ENCODE measurements at places on chromosomes 12 and 14.
A peak's percentile ranks its signal among the peaks of the same experiment; 100 is the strongest.

DNA sequence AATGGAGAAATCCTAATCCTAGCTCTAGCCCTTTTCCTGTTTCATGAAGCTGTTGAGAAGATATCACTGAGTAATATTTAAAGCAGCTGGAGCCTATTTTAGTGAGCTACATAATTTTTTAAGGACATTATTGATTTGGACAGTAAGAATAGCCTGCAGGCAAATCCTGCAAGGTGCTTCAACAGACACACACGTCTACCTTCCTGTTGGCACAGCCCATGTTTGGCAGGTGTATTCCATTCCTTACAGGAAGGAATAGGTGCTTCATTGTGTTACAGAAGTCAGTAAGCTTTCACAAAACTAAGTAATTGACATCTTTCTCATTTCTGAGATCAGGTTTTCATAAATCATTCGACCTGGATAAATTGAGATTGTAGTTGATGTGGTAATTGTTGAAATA is 50.6 kb downstream of the FOXA1 start:
- DNase-seq: no peak

- DNase-seq: no peak
Measured at GRCh38 chr12:30268041-30268440, 427.6 kb downstream of the IPO8 start.

DNA sequence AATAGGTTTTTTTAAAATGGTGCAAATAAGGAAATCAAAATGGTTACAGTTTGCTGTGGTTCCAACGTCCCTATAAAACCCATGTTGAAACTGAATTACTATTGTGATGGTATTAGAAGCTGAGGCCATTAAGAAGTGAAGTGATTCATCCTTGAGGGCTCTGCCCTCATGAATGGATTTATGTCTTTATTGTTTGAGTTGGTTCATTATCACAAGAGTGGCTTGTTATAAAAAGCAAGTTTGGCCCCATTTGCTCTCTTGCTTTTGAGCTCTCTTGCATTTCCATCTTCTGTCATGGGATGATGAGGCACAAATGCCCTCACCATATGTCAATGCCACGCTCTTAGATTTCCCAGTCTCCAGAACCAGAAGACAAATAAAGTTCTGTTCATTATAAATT is 62.3 kb downstream of the PRKD1 start:
- no peak for DNase-seq

DNA sequence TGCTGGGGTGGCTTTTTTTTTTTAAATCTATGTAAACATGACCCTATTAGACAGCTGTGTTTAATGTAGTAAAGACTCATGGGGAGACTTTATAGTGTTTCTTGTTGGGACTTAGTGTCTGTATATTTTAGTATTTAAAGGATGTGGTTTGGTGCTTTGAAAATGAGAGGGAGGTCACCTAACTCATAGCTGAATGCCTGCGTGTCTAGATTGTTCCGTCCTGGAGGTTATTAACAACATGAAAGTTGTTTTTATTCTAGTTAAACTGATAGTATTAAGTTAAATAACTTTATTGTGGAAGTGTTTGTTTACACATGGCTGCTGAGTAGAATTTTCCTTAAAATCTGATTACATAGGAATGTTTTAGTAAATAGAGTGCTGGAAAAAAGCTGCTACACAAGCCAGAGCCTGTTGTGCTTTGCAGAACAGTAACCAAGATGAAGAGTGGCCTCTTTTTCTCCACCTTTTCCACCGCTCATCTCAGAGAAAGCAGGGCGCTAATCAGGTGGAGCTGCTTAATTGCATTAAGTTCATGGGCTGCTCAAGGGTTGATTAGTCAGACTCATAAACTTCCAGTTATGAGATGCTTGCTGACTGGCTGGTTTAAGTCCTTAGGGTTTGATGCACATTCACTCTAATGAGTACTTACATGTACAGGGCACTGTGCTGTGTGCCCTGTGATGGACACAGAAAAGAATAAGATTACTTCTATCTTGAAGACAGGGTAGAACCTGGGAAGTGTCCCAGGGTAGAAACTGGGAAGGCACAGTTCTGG is 62.7 kb downstream of the FBXO34 start:
- DNase-seq: no peak

DNA sequence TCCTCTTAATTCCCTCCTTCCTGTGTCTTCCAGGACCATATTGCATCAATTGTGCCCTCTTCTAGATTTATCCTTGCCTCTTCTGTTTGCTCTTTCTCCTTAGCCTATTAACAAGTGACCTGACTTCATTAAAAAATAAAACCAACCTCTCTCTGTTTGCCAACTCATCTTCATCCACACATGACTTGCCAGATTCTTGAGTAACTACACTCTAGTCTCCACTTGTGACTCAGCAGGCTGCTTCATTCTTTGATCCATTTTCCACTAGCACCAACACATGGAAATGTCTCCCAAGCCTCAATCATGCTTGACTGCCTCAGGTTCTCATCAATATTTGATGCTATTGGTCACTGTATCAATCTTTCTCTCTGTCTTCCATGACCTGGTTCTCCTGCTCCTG is 492.4 kb upstream of the TMPO start:
- DNase-seq: no peak

DNA sequence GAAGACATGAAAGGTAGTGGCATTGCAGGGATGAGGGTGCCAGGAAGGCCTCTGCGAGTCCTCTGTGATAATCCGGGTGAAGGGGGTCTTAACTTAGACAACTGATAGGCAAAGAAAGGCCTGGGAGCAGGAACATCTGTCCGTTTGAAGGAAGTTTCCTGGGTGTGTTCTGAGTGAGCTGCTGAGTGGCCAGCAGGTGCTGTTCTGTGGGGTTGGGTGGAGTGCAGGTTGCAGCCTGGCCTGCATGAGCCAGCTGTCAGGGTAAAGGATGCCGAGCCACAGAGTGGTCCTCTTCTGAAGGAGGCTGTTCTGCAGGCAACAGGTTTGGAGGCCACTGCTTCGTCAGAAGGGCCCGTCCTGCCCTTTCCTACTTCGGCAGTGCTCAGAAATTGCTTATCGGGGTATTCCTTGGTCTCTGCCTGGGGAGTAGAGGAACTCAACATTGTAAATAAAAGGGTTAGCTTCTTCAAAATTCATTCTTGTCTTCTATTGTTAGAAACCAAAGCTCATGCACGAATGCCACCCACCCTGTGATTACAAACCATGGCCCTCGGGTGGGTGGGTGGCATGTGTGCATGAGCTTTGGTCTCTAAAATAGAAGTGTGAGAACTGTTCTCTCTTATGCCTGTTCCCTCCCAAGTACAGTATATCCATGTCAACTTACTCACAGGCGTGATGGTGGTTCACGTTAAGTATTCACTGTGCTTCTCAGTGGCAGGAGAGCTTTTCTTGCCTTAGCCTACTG is 118.9 kb downstream of the CHST11 start:
- DNase-seq: no peak

- no peak for DNase-seq
Measured at GRCh38 chr12:94855853-94856252, 147.6 kb downstream of the NDUFA12 start.

GRCh38 chr14:34742270-34743115 is 28.1 kb upstream of the CFL2 start:
- no peak for DNase-seq

DNA sequence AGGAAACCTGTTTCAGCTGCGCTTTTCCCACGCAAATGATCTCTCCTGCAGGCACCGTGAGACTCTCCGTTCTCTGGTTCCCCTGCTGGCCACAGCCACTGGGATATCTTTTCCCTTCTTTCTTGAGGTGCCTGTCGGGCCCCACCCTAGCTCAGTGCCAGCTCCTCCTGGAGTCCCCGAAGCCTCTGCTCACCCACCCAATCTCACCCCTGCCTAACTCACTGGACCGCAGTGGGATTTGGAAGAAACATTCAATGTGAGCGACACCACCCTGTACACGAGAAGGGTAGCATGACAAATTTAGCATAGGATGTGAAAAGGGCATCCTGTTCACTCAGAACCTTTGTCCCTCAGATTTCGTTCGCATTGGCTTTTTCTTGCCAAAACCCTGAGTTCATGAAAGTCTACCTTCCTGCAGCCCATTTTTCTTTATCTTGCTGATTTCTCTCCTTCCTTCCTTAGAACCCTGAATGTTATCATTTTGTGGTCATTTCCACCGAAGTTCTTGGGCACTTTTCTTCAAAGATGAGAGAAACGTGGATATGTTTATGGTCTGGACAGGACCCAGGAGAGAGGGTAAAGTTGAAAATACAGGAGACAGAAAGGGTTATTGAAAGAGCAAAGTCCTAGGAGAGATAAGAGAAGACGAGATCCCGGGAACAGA is 63.6 kb upstream of the ELK3 start:
- no peak for DNase-seq

GRCh38 chr14:100107236-100107635 is 42.0 kb downstream of the EVL start:
- DNase-seq: no peak

DNA sequence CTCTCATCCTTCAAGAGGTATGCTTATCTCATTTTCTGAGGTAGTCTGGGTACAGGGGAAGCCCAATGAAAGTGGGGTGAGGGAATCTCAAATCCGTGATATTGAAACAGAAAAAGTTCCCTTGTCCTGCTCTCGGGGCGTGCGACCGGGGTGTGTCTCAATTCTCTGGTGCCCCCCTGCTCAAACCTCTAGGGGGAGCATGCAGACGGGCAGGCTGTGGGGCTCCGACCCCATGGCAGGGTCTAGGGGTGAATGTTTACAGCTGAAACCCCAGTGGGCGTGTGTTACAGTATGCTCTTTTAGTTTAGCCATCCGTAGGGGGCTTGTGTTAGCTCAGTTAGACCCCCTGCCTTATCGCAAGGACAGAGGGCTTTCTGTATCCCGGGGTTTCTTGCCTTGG is 68.7 kb downstream of the PTPRQ start:
- DNase-seq: no peak

DNA sequence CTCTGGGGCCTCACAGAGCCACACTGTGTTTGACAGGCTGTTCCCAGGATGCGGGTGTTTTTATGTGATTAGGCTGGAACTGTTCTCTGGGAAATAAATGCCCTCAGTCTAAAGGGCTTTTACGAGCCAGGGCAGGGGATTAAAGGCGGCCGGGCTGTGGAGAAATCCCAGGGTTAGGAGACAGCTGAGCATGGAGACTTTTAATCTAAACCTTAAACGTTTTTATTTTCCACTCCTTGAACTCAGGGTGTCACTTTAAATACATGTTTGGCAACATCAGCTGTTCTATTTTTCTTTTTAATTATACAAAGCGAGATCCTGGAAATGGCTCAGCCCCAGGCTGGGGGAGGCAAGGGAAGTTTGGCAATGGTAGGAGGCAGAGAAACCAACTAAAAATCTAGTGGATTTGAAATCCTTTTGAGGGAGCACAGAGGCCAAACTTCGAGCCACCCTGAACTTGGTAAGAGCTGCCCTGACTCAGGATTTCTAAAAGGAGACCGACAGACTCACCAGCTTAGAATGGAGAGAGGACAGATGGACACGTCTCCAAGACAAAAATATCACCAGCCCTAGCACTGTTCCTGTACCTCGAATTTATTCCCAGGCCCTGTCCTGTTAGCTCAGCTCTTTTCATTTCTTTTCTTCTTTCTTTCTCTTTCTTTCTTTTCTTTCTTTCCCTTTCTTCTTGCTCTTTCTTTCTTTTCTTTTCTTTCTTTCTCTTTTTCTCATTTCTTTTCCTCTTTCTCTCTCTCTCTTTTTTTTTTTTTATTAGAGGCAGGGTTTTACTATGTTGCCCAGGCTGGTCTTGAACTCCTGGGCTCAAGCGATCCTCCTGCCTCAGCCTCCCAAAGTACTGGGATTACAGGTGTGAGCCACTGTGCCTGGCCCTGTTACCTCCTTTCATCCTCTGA is 15.8 kb upstream of the ORAI1 start:
- no peak for DNase-seq

GRCh38 chr12:88111074-88111652 is 30.7 kb downstream of the CEP290 start:
- DNase-seq: peak; percentile 5

- DNase-seq: no peak
Measured at GRCh38 chr14:104873380-104874055, 8.4 kb downstream of the CEP170B start.

DNA sequence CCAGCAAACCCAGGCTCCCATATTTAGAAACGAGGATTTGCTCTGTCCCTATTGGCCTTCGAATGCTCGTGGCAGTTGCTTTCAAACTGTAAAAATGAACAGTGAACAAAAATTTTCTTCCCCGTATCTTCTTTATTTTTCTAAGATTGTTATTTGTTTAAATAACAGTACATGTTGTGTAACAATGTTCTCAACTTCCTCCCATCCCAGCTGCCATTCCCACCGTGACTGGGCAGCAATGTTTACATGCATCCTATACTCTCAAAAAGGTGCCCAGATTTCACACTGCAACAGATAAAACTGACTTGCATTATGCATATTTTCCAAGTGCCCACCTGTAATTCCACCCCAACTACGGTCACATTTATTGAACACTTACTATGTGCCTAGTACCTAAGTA is 12.8 kb downstream of the VCPKMT start:
- no peak for DNase-seq

GRCh38 chr12:112841906-112842305 is 50.4 kb downstream of the RPH3A start:
- DNase-seq: no peak

GRCh38 chr14:68931063-68931462 is 48.0 kb downstream of the ACTN1 start:
- no peak for DNase-seq

GRCh38 chr12:92973614-92974013 is 44.5 kb upstream of the EEA1 start:
- no peak for DNase-seq

DNA sequence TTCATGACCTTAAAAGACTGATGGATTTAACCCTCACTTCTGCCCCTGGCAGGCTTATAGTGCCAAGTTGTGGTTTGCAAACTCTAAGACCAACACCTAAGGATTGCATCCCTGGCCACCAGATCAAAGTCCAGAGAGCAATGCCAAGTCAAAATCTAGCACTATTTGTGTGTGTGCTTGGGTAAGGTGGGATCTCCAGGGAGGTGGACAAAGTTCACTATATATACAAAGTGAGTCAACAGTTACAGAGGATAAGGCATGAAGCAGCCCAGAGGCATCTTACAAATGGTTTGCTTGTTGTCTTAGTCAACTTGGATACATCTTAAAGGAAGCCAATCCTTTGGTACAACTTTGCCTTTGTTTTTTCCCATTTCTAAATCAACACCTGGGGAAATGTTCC is 137.3 kb downstream of the MSRB3 start:
- no peak for DNase-seq

- DNase-seq: no peak
Measured at GRCh38 chr12:130795906-130796305, 43.1 kb downstream of the STX2 start.
